ENCODE measurements at places on chromosomes 5 and 9. TPM values are rescaled to one million over a fixed set of nuclear protein-coding genes. Genes with fewer than 3 reads are reported as not detected.

DNA sequence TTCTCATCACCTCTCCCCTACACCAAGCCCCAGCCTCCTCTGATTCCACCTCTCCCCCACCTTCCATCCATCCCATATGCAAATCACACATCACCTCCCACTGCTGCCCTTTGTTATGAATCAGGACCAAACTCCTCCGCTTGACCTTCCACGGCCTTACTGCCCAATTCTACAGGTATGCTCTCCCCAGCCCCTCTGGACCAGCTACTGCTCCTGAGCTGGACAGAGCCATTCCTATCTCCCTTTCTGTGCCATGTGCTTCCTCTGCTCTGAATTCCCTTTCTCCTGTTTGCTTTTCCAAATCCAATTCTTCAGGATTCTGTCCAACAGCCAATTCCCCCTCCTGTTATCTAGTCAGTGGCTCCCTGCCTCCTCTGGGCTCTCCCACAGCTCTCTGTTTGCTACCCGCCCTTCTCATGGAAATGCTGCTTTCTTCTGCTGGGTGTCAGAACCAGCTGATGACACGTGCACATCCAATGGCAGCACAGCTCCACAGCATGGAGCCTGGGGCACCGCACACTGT lies 8.3 kb downstream of the FABP6 start:
- DNase-seq = no peak

DNA sequence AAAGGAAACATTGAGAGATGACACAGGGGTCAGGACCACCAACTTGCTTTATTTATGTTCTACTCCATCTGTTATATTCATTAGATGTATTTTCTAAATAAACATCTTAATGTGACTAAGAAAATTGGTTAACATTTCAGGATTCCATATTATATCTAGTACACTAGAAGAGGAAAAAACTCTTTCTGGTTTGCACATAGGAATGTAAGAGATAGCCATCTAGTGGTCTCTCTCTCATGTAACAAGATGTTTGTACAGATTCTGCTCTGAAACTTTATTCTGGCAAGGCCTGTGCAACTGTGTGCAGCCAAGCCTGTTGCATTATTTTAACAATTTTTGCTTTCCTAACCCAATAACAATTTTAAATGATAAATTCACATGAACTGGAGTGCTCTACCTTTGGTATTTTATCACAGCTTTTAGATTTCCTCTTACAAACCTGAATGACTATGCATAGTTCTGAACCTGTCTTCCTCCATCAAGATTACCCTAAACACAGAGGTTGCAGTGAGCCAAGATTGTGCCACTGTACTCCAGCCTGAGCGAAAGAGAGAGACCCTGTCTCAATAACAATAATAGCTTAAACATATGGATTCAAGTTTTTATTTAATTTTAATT lies 148.2 kb downstream of the GIN1 start:
- DNase-seq = no peak

- no peak for DNase-seq
Measured at GRCh38 chr5:17182494-17182893, 34.9 kb upstream of the BASP1 start.

DNA sequence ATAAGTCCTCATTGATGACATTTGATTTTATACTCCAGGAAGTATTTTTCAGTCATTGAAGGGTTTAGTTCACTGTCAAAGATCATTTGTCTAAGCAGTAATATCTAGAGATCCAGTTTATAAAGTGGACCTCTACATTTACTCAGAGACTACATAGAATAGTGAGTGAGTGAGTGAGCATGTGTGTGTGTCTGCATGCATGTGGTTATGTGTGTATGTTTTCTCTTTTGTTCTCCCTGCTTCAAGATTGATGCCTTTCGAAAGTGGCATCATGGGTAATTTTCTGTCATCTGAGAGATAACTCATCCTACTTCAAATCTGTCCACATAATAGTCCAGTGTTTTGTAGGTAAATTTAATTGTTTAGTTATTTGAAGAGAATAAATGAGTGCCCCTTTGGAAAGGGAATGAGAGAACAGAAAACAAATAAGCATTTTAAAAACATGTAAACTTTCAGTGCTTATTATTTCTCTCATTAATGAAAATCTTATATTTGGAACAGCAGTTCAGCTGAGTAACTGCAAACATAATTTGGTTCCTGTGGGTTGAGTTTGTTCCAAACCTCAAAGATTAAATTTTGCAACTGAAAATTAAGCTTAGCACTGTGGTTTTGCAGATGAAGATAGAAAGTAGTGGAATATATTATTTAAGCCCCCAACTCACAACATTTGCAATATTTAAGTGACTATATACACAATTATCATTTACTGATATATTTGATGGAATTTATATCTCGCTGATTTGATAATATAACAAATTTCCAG lies 1295.1 kb upstream of the C9orf72 start:
- DNase-seq = no peak

DNA sequence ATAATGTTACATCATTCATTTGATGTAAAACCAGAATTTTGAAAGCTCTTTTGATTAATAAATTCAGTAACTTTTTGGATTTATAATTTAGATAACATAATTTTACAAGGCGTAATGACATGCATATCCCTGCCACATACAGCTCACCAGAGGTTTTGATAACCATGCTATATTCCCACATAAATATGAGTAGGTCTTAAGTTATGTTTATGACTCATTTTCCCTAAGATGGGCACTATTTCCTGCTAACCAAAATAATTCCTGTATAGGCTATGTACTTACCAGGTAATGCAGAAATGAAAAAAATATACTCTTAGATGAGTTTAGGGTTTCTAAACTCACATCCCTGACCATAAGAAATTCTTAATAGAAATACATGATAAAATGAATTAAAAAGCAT lies 93.9 kb upstream of the EDIL3 start:
- DNase-seq = no peak

DNA sequence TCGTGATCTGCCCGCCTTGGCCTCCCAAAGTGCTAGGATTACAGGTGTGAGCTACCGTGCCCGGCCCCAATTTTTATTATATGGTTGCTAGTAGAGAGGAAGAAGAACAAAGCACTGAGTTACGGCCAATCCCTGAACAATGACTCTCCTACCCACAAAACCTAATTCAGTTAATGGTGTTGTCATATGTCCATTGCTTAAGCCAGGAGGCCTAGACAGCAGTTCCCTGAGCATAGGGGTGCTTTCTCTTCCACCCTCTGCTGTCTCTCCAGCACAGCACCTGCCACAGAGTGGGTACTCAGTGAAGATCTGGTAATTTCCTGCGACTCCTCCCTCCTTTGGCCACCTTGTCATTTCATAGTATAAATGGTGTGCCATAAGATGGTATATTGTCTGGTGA lies 21.4 kb upstream of the LTC4S start:
- DNase-seq = peak; percentile 6

- DNase-seq = no peak
Measured at GRCh38 chr9:112078432-112078831, 96.7 kb downstream of the SUSD1 start.

DNA sequence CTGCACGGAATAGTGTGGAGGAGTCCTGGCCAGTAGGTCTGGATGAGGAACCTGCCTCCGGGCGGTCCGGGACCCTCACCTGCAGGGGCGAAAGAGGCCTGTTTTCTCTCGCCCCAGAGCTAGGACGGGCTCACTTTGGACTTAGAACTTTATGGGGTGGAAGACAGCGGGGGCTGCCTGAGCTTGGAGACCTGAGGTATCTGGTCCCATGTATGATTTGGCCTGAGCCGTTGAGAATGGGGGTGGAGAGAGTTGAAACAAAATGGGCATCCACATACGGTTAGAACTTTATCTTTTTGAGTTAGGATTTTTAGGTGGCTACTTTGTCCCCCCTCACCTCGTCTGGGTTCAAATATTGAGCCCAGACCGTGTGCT lies 681 bp upstream of the ETF1 start:
- no peak for DNase-seq

DNA sequence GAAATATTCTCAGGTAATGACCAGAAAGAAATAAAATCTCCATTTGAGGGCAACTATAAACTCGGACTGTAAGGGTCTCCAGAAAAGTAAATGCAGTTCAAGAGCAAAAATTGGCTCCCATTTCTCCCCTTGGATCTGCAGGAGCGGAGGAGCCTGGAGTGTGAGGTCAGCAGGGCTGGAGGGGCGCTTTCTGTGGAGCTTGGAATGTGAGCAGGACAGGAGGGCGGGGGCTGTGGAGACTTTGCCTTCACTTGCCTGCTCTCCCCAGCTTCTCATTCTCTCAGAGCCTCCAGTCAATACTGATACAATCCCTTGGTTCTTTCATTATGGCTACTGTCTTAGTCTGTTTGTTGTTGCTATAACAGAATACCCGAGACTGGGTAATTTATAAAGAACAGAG lies 162.8 kb upstream of the ANKH start:
- DNase-seq = no peak

- DNase-seq = no peak
Measured at GRCh38 chr9:123470991-123471770, 115.2 kb downstream of the CRB2 start.

Gene MLLT3
- total RNA-seq = 10.2 TPM

Gene PKD2L2
- total RNA-seq = 0.52 TPM

Gene ETF1
- total RNA-seq = 106 TPM

Gene SLC34A1
- total RNA-seq = not detected

Gene MRPS27
- total RNA-seq = 50.1 TPM

All from left cardiac atrium (tissue), 4 donors.